ENCODE measurements at places on chromosomes 6 and 20. TPM values are rescaled to one million over a fixed set of nuclear protein-coding genes. Genes with fewer than 3 reads are reported as not detected.

GRCh38 chr20:61950641-61951071, 115.0 kb downstream of the TAF4 start:
- no peak for DNase-seq
- no peaks in the 10 kb centered on the region for H3K4me1 ChIP-seq
- no peak overlapping the region for H3K27ac ChIP-seq
- peaks cover 5% of the 10 kb centered on the region for H3K27me3 ChIP-seq
- H3K36me3 ChIP-seq: no peaks in the 10 kb centered on the region

MLN gene
- total RNA-seq: not detected

DNA sequence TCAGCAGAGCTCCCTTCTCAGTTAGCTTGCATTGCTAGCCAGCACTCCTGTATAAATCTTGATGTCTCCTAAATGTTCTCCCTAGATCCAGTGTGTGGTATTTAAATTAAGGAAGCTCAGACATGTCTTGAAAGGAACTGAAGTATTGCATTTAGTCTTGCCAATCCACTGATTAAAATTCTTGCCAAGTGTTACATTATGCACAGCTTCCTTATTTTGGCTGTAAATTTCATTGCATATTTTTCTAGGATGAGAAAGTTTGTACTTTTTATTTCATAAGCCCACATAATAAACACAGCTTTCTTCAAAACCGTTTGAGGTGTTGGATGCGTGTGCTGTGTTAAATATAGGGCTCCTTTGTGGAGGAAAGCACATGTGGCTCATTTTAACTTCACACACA, 329.8 kb upstream of the FLRT3 start:
- no peak overlapping the region for H3K4me3 ChIP-seq
- H3K36me3 ChIP-seq: no peaks in the 10 kb centered on the region
- H3K27me3 ChIP-seq: no peaks in the 10 kb centered on the region
- DNase-seq: no peak

DNA sequence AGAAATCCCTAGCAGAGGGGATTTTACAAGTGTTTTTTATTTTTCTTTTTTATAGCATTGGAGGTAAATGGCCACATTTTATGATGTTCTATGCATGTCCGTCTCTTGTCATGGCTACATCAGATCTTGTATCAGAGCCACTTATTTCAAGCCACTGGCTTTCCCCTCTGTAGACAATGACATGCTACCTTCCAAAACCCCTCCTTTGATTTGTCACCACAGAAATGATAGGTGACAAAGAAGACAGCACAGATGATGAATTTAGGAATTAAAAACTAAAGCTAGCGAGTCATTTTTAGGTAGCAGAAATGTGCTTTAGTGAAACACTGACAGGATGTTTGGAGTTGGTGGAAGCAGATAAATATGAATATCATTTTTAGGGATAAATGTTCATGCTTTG, 20.8 kb downstream of the PLCB1 start:
- DNase-seq: no peak
- H3K4me1 ChIP-seq: peaks cover 95% of the 10 kb centered on the region
- no peak overlapping the region for H3K4me3 ChIP-seq
- H3K27ac ChIP-seq: peak overlapping the region; percentile 7
- H3K36me3 ChIP-seq: peaks cover 8% of the 10 kb centered on the region
- H3K27me3 ChIP-seq: no peaks in the 10 kb centered on the region

THBS2 gene
- 172 TPM for total RNA-seq

GRCh38 chr6:14210077-14210476, 92.5 kb downstream of the CD83 start:
- H3K27ac ChIP-seq: no peak overlapping the region
- no peaks in the 10 kb centered on the region for H3K27me3 ChIP-seq
- DNase-seq: no peak

- H3K4me3 ChIP-seq: no peak overlapping the region
- H3K36me3 ChIP-seq: peaks cover 5% of the 10 kb centered on the region
- H3K27me3 ChIP-seq: peaks cover 7% of the 10 kb centered on the region
- no peak for DNase-seq
- no peak overlapping the region for H3K27ac ChIP-seq
Measured at GRCh38 chr20:46509523-46509922, 3.8 kb downstream of the ZNF334 start.

ZSCAN23 gene
- 0.74 TPM for total RNA-seq

- no peak overlapping the region for H3K4me3 ChIP-seq
- no peaks in the 10 kb centered on the region for H3K36me3 ChIP-seq
- no peaks in the 10 kb centered on the region for H3K4me1 ChIP-seq
Measured at GRCh38 chr20:22719167-22719591, 134.8 kb upstream of the FOXA2 start.

- H3K4me3 ChIP-seq: no peak overlapping the region
- no peaks in the 10 kb centered on the region for H3K36me3 ChIP-seq
- H3K27ac ChIP-seq: no peak overlapping the region
- DNase-seq: no peak
Measured at GRCh38 chr6:132961610-132962009, 147.2 kb downstream of the RPS12 start.

DNA sequence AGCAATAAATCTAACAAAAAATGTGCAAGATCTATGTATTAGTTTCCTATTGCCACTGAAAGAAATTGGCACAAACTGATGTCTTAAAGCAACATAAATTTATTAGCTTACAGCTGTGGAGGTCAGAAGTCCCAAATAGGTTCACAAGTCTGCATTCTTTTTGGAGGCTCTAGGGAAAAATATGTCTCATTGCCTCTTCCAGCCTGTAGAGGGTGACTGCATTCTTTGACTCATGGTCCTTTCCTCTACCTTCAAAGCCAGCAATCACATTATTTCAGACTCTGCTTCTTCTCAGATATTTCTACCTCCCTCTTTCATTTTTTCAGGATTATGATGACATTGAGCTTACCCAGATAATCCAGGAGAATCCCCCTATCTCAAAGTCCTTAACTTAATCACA, 1531.1 kb downstream of the KHDRBS2 start:
- no peak overlapping the region for H3K27ac ChIP-seq
- H3K27me3 ChIP-seq: no peaks in the 10 kb centered on the region
- no peaks in the 10 kb centered on the region for H3K4me1 ChIP-seq
- no peak for DNase-seq
- 0 out of 2 replicates have a peak, but pooled peaks cover 4% of the 10 kb centered on the region for H3K36me3 ChIP-seq

DNA sequence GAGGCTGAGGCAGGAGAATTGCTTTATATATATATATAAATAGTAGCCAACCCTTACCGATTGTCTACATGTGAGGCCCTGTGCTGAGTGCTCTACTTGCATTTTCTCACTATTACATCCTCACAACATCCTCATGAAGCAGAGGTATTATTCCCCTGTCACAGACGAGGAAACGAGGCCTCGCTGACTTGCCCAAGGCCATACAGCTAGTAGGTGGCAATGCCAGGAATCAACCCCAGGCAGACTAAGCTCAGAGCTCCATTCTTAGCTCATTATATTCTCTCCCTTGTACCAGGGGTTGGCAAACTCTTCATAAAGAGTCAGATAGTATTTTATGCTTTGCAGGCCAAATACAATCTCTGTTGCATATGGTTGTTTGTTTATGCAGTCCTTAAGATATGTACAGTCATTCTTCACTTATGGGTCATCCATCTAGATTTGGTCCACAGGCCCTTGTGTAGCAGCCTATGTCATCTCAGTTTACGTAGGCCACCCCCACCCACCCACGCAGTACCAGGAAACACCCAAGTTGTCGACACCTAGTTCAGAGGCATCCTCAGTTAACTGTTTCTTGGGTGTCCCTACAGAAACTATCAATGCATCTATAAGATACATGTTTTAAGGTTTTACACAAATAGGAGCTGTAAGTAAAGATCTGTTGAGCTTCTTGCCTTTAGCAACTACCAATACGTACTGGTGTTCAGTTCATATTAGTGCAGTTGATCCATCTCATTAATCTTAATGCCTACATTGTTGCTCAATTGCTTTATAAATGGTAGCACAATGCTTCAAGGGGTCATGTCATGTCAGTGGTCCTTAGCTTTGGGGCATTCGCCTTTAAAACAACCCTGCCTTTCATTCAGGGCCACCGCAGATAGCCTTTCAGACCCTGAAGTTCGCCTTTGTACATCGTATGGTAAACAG, 3.0 kb downstream of the CASS4 start:
- H3K27me3 ChIP-seq: no peaks in the 10 kb centered on the region
- peak overlapping the region; percentile 90 for H3K27ac ChIP-seq
- peaks cover 35% of the 10 kb centered on the region for H3K36me3 ChIP-seq
- peak overlapping the region; percentile 21 for H3K4me3 ChIP-seq
- H3K4me1 ChIP-seq: peaks cover 70% of the 10 kb centered on the region
- peak; percentile 69 for DNase-seq

- H3K4me1 ChIP-seq: peaks cover 29% of the 10 kb centered on the region
- no peak for DNase-seq
- H3K4me3 ChIP-seq: 0 out of 2 replicates have a peak overlapping the region, but pooled peaks have one; percentile 42
- H3K36me3 ChIP-seq: no peaks in the 10 kb centered on the region
- no peak overlapping the region for H3K27ac ChIP-seq
- H3K27me3 ChIP-seq: peaks cover 23% of the 10 kb centered on the region
Measured at GRCh38 chr6:43274916-43275597, 23.0 kb upstream of the SLC22A7 start.

DNA sequence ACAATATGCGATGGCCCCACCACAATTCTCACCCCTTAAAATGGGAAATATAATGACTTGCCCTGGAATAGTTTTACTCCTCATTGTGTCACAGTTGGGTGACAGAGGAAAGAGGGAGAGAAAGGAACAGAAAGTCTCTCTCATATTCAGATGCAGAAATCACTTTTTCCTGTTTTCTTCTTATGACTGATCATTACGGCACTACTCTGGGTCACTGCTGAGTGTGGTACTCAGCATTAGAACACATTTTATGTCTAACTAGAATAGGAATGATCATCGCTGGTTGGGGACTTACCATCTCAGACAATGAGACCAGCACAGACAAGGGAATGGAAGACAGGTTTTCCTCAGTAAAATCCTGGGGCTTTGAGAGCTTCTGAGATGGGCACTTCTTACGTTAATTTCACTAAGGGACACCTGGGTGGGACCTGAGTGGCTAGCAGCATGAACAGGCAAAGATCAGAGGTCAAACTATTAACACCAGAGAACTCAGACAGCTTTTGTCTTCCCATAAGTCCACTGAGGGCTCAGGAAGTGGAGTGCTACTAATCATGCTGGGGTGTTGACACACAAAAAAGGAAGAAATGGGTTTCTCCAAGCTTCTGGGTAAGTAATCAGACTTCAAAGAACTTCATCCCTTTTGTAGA, 54.9 kb upstream of the ARHGAP18 start:
- H3K27ac ChIP-seq: no peak overlapping the region
- peaks cover 37% of the 10 kb centered on the region for H3K4me1 ChIP-seq
- no peaks in the 10 kb centered on the region for H3K36me3 ChIP-seq
- H3K4me3 ChIP-seq: no peak overlapping the region
- DNase-seq: no peak

RAET1L gene
- not detected for total RNA-seq

DNA sequence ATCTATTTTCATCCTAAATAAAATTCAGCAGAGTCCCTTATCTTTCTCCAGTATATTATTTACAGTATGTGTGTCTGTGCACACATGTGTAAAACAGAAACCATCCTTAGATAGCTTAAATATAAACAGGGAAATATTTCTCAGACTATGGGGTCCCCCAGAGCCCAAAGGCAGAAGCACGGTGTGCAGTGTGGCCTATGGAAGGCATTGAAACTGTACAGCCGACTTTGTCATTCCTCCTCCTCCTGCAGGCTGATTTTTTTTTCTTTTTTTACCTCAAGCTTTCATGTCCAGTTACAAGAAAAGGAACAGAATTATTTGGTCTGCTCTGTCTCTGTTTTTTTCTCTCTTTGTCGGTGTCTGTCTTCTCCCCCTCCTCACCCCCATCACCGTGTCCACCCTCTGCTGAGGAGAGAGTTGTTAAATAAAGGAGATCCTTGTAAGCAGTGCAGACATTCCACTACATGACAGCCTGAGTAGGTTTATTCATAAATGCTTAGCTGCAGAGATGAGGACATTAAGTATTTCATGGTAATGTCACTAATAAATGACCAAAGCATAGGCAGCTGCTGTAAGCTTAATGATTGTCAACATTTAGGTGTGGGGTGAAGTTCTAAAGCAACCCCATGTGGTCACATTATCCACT, 31.8 kb upstream of the SLC35D3 start:
- no peak for DNase-seq
- H3K27ac ChIP-seq: no peak overlapping the region
- H3K4me1 ChIP-seq: peaks cover 15% of the 10 kb centered on the region
- H3K36me3 ChIP-seq: no peaks in the 10 kb centered on the region
- H3K4me3 ChIP-seq: no peak overlapping the region

DNA sequence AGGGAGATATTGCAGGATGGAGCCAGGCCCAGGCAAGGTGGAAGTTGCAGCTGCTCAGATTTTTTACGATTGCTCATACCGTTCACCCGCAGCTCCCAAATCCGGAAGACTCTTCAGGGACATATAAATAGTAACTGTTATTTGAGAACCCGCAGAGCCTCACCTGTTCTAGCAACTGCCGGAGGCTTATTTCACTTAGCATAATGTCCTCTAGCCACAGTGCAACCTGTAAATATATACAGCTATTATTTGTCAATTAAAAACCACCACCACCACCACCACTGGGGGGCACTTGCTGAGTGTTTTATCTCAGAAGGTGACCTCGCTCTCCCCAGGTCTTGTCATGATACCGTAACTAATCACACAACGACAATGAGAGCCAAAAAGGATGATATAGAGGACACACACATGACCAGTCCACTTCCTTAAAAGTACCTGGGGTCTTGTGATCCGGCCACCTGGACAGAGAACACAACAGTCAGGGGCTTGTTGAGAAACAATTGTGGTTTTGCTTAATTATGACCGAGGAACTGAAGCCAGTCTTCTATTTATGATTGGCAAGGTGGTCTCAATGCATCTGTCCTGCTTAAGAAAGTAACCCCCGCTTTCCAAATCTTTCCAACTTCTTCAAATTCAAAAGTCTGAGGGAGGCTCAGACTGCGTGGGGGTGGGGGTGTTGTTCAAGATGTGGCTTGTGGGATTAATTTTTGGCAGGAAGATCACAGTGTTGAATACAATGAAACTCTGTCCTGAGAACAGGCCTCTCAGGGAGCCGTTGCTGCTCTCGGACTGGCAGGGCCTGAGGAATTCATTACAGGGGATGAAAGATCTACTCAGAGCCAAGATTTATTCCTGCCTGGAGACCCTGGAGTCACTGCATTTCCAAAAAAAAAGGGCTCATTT, 107.7 kb upstream of the PRND start:
- H3K36me3 ChIP-seq: no peaks in the 10 kb centered on the region
- peaks cover 32% of the 10 kb centered on the region for H3K4me1 ChIP-seq
- no peaks in the 10 kb centered on the region for H3K27me3 ChIP-seq

- H3K4me1 ChIP-seq: no peaks in the 10 kb centered on the region
- no peak overlapping the region for H3K4me3 ChIP-seq
- no peak overlapping the region for H3K27ac ChIP-seq
- no peak for DNase-seq
- H3K36me3 ChIP-seq: no peaks in the 10 kb centered on the region
- no peaks in the 10 kb centered on the region for H3K27me3 ChIP-seq
Measured at GRCh38 chr6:99216959-99217358, 132.5 kb downstream of the FAXC start.

GRCh38 chr20:50642288-50642803, 49.0 kb downstream of the RIPOR3 start:
- DNase-seq: no peak
- H3K4me1 ChIP-seq: peaks cover 37% of the 10 kb centered on the region
- H3K27me3 ChIP-seq: peaks cover 3% of the 10 kb centered on the region
- no peaks in the 10 kb centered on the region for H3K36me3 ChIP-seq
- H3K4me3 ChIP-seq: no peak overlapping the region
- H3K27ac ChIP-seq: no peak overlapping the region

- H3K4me1 ChIP-seq: no peaks in the 10 kb centered on the region
- no peak overlapping the region for H3K27ac ChIP-seq
- no peaks in the 10 kb centered on the region for H3K36me3 ChIP-seq
- peaks cover 7% of the 10 kb centered on the region for H3K27me3 ChIP-seq
- DNase-seq: no peak
Measured at GRCh38 chr6:122839906-122840305, 50.8 kb downstream of the SMPDL3A start.

- peak; percentile 87 for DNase-seq
- H3K4me3 ChIP-seq: peak overlapping the region; percentile 85
- H3K27me3 ChIP-seq: peaks cover 3% of the 10 kb centered on the region
- no peaks in the 10 kb centered on the region for H3K36me3 ChIP-seq
- peaks cover 45% of the 10 kb centered on the region for H3K4me1 ChIP-seq
Measured at GRCh38 chr6:157613011-157613522, 210.0 kb upstream of the SNX9 start.
